ENCODE measurements at places on chromosomes 12 and 14.

- no peak for DNase-seq
Measured at GRCh38 chr14:25122843-25123242, 72.9 kb upstream of the STXBP6 start.

DNA sequence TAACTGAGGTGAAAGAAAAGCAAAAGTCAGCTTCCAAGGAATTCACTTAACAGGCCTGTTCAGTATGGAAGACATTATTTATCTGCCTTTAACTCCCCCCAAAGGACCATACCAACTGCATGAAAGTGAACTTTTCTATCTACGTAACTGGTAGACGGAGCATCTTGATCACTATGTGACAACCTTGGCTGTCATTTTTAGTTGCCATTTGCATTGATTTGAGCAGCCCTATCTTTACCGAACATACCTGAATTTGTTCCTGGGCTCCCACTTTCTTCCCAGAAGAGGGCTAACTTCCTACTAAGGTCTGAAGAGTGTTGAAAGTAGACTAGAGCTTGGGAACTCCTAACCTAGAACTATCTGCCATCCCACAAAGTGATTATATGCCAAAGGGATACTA, 9.4 kb downstream of the SRSF9 start:
- DNase-seq: no peak

GRCh38 chr14:63840981-63841380, 11.8 kb upstream of the SYNE2 start:
- peak; percentile 52 for DNase-seq

DNA sequence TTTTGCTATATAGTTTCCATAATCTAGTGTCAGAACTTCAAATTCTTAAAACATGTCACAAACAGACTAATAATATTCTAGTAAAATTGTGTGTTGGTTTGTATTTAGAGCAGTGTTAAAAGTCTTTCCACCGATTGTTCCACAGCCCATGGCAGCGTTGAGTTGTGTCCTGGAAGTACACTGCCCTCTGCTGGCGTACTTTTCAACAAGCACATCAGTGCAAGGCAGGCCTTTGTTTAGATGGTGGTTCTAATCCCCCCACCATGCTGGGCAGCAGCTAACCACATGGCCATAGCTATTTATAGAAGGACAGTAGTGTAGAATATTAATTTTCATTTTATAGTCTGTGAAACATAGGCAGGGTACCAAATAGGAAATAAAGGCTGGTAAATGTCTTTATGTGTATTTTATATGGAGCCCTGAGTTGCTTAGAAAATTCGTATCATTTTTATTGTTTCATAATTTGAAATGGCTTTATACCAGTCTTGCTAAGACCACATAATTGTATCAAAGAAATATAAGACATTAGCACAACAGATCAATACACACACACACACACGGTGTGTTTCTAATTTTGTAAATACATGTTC, 235.4 kb downstream of the SEC23A start:
- peak; percentile 10 for DNase-seq

DNA sequence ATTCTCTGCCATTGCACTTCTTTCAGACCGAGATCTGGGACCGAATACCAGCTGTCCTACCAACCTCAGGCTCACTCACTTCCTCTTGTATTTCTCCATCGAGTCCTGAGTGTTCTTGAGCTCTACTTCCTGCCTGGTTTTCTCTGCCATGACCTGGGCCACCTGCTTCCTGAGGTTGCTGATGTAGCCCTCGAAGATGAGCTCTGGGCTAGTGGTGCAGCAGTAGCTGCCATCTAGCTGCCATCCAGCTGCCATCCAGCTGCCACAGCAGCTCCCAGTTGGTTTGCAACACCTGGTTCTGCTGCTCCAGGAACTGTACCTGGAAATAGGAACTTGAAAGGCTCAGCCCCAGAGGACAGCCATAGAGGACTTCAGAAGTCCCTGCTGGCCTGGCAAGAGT, 15.0 kb upstream of the KRT73 start:
- no peak for DNase-seq

- no peak for DNase-seq
Measured at GRCh38 chr12:56190695-56191155, 1.4 kb upstream of the SMARCC2 start.

- DNase-seq: no peak
Measured at GRCh38 chr14:99100497-99101270, 171.3 kb downstream of the BCL11B start.

GRCh38 chr12:27896419-27896990, 76.0 kb downstream of the PTHLH start:
- DNase-seq: no peak

- DNase-seq: no peak
Measured at GRCh38 chr14:54314365-54315104, 82.3 kb upstream of the CDKN3 start.

- no peak for DNase-seq
Measured at GRCh38 chr12:66340131-66340530, 37.8 kb downstream of the HELB start.

GRCh38 chr12:48013287-48013686, 9.0 kb upstream of the COL2A1 start:
- no peak for DNase-seq

GRCh38 chr12:32612658-32613614, 66.2 kb upstream of the DNM1L start:
- no peak for DNase-seq

DNA sequence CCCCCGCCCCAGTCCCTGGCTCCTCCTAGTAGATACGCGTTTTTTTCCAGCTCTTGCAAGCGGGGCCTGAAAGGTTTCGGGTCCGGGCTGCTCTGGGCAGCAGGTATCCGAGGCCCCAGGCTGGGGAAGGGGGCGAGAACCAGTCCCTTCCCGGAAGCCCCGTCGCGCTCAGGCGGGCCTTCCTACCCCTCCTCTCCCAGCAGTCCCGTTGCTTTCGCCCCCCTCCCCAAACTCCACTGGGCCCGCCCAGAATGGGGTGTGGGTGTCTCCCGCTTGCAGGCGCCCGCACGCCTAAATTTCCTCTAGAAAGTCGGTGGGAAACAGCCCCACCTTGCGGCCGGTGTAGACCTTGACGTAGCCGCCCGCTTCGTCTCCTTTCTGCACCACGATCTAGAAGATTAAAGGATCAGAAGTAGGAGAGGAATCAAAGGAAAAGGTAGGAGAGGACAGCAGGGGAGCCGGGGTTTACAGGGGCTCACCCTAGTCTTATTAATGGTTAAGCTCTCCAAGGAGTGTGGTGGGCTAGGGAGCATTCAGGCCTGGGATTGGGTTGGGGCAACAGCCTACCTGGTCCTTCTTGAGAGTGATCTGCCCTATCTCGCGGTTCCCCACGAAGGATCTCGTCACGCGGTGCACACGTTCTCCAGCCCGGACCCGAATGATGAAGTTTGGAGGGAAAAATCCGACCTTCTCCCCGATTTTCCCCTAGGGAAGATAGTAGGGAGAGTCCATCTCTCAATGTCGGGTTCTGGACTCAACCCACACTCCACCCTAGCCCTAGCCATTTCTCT, 7.3 kb downstream of the STAC3 start:
- DNase-seq: no peak

DNA sequence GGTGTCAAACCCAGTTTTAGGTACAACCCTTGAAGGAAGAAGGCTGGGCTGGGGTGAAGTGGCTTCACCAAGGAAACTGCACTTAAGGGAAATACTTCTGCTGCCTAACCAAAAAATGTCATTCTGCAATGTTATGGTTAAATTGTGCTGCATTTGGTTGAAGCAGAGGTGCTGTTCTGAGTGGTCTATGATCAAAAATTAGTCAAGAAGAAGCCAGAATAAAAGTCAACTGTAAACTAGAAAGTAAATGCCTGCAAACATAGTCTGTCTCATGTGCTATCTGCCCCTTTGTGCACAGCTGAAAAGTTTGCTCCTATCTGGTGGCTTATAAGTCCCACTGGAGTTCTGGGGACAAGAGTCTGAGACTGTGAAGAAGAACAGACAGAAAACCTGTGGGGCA, 158.8 kb downstream of the C12orf42 start:
- no peak for DNase-seq

DNA sequence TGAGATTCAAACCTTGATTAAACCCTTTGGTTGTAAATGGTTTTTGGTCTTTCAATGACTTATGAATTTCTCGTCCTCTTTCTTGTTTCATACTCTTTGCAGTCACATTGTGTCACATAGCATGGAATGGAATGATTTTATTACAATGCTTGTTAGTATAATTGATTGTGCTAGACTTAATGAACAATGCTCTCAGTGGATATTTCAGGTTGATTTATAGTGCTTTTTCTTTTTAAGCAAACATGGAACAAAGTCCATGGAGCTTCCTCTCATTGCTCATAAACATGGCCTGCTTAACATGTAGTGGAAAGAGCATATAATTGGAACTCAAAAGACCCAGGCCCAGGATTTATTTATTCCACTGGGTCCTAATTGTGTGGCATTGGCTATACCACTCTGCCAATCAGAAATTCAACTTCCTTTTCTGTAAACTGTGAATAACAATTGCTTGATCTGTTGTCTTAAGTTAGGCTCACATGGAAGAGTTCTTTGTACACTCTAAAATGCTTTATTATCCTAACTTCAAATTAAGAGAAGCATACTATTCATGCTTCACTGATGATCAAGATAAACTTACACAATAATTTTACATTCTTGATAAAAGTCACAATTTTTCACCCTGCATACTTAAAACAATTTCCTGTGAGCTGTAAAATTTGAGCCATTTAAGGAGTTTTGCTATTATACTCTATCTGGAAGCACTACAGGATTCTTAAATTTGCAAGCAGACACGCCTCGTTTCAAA, 370.5 kb upstream of the PDE3A start:
- no peak for DNase-seq

DNA sequence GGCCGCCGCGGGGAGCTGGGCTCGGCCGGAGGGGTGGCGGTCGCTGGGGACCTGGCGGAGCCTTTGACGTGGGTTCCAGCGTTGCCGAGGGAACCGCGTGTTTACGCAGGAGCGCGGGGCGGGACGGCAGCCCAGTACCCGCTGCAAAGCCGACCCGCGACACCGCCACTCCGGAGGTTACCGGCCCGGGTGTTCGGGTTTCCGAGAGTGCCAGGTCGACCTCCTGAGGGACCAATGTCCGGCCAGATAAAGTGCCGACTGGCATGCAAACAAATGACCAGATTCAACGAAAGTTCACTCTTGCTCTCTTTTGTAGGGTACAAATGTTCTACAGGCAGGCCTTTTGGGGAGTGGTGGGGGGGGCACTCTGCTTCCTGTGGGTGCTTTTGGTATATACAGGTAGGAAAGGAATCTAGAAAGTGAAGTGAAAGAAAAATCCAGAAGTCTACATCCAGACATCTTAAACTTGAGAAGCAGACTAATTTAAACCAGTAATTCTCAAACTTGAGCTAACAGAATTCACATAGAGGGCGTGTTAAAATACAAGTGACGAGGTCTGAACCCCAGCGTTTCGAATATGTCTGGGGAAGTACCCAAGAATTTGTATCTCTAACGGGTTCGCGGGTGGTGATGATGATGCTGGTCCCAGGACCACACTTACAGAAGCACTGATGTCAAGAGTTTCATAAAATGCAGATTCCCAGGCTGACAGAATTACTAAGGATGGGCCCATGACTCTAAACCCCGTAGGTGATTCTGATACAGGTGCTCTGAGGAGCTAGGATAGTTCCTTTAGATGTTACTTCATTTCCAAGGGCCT, at the start of gene GPR135:
Gene GPR135, minus strand, starts transcription at position 65 of the 820 bp plus-strand sequence. CDS start 154 bp downstream, outside the sequence.
- DNase-seq: no peak

- no peak for DNase-seq
Measured at GRCh38 chr12:19894803-19895202, 455.5 kb downstream of the AEBP2 start.

DNA sequence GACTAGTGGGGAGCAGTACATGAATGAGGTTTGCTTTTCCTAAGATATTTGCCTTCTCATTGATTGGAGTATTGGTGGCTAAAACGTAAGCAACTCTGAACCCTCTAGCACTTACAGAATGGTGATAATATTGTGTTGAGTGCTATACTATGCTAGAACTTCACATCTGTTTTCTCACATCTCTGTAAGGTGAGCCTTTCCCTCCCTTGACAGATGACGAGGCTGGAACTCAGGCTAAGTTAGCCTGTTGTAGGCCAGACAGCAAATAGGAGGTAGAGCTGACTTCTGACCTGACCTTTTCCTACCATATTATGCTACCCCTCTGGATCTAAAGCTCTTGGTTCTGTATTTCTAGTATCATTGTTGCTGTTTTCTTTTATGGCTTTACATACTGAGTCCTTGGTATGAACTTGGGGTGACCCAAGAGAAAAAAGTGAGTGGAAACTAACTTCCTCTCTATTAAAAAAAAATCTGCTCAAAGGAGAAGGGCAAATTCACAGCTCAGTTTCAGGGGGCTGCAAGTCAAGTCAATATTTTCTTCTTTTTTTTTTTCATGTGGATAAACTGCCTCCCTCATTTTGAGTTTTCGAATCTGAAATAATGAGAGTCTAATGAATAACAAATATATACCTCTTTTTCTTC, 85.9 kb downstream of the CRADD start:
- no peak for DNase-seq

- DNase-seq: no peak
Measured at GRCh38 chr12:106415134-106415533, 57.6 kb downstream of the POLR3B start.

- no peak for DNase-seq
Measured at GRCh38 chr12:18139989-18140596, 50.1 kb upstream of the RERGL start.

DNA sequence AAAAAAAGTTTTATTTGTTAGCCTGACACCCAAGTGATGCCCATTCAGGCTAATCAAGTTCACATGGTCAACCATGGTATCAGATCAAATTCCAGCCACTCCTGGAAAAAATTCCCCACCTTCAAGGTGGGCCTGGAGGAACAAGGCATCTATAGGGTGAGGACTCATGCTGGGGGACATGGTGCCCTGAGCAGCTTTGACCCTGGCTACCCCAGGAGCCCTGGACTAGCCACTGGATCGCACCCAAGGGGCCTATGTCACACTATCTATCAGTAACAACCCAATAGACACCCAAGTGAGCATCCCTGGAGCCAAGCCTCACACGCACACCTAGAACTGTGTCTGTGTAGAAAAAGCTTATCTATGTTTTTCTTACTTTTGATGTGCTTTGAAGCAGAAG, 4.1 kb upstream of the NCOR2 start:
- DNase-seq: no peak

- no peak for DNase-seq
Measured at GRCh38 chr12:65093606-65094005, 27.5 kb downstream of the WIF1 start.

GRCh38 chr12:116406529-116406928, 129.0 kb upstream of the MED13L start:
- no peak for DNase-seq

DNA sequence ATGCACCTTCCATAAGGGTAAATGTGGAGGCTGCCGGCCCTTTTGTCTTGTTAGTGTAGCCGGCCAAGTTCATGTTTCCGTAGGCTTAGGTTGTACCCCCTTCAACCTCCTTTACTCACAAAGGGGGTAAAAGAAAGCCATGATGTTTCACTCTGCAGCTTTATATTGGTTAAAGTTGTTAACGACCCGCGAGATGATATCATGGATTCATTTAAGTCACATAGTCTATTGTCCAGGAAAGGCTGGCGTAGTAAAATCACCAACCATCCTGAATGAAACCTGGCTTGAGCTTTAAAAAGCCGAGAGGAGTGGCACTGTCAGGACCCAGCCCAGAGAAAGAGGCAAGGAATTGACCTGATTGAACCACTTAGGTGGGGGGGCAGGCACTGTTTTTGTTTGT, 1.3 kb downstream of the UNG start:
- DNase-seq: no peak

Data from stimulated activated CD8-positive, alpha-beta memory T cell treated with anti-CD3 and anti-CD28 coated beads, Interleukin-4, amount 100 ng/mL, for 4 hours (primary cell).